ENCODE measurements at places on chromosomes 1 and 21. TPM values are rescaled to one million over a fixed set of nuclear protein-coding genes. Genes with fewer than 3 reads are reported as not detected.

GRCh38 chr1:168392958-168393549 lies 112.4 kb downstream of the TBX19 start:
- H3K36me3 ChIP-seq, result no peaks in the 10 kb centered on the region
- no peak for DNase-seq
- no peaks in the 10 kb centered on the region for H3K27me3 ChIP-seq
- no peak overlapping the region for H3K4me3 ChIP-seq
- no peaks in the 10 kb centered on the region for H3K4me1 ChIP-seq

DNA sequence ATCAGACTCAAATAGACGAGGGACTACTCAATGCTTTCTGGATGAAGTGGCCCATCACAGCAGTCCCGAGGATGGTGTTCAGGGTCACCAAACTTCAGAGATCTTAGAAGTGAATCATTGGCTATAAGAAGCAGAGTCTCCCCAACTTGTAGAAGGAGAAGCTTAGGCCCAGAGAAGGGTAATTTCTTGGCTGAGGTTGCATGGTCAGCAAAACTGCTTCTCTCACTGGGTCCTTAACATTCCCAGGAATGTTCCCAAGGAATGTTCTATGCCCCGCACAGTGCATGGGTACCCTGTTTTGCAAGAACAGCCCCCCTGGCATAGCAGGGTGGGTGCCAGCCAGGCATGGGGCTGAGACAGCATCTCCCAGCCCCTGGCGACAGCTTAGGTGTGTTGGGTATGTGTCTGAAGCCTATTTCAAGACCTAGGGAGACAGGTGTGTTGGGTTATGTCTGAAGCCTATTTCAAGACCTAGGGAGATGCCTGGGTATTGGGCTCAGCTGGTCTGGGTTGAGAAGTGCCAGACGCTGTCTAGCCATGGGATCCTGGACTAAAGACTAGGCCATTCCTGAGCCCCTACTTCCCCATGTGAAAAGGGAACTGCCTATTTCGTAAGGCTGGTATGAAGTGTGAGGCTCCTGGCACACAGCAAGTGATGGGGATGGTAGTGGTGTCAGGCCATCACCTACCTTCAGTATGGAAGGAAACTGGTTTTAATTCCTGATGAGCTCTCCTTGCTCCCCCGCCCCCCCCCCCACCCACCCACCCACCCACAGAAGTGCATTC lies 26.1 kb downstream of the PADI6 start:
- H3K27me3 ChIP-seq, result no peaks in the 10 kb centered on the region
- H3K4me1 ChIP-seq, result no peaks in the 10 kb centered on the region
- H3K36me3 ChIP-seq, result no peaks in the 10 kb centered on the region
- no peak overlapping the region for H3K27ac ChIP-seq
- H3K4me3 ChIP-seq, result no peak overlapping the region

DNA sequence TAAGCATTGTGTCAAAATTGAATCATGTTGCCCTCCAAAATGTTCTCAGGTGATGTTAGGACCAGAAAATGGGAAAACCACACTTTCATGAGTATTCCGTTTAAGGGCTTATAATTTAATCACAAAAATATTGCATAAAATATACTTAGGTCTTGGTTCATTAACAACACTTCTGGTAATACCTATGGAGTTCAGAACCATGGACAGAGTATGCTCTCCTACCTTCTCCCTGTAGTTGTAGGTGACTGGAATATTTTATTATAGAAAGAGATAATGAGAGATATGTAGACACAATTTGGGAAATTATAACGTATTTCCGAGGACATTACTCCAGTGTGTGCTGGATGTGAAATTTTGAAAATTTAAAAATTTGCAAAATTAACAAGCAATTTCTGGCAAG lies 232.5 kb downstream of the NCAM2 start:
- H3K27me3 ChIP-seq, result no peaks in the 10 kb centered on the region
- H3K4me3 ChIP-seq, result no peak overlapping the region
- no peak for DNase-seq
- H3K36me3 ChIP-seq, result no peaks in the 10 kb centered on the region

SGIP1 gene
- total RNA-seq, result 12.4 TPM

PTPRC gene
- total RNA-seq, result 214 TPM

DNA sequence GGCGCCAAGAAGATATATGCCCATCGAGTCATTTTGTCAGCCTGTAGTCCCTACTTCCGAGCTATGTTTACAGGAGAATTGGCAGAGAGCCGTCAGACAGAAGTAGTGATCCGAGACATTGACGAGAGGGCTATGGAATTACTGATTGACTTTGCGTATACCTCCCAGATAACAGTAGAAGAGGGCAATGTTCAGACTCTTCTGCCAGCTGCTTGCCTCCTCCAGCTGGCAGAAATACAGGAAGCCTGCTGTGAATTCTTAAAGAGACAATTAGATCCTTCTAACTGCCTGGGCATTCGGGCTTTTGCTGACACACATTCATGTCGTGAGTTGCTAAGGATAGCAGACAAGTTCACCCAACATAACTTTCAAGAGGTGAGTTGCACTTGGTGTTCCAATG lies 19.1 kb downstream of the KLHL20 start:
- H3K4me3 ChIP-seq, result no peak overlapping the region
- H3K36me3 ChIP-seq, result peaks cover 30% of the 10 kb centered on the region
- H3K27me3 ChIP-seq, result no peaks in the 10 kb centered on the region
- H3K4me1 ChIP-seq, result no peaks in the 10 kb centered on the region
- no peak for DNase-seq
- H3K27ac ChIP-seq, result no peak overlapping the region

DNA sequence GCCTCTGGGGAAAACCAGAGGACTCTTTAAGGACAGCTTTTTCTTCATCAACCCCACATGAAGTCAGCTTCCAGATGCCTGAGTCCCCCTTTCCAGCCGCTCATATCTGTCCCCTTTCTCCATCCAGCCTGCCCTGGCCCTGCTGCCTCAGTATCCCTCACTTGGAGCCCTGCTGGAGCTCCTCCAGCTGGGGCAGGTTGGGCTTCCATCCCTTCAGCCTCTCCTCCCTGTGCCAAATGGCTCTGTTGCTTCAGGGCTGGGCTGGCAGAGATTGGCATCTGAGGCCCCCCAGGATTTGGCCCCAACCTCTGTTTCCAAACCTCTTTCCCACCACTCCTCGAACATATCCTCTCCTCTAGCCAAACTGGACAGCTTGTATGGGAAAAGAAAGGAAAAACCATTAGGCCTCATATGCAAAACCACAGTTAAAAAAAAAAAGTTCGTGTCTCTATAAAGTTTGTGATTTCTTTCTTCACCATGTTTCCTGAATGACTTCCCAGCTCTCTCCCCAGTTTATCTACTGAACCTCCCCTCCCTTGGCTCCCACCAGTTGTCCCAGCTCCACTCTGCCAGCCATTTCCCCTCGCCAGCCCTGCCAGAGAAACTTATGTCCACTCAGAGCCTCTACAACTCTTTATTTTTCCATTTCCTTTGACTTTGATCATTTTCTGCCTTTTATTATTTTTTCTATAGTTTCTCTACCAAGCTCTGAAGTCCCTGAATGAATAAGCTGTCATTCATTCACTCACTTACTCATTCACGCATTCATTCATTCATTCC lies 217.9 kb downstream of the FOXD2 start:
- H3K36me3 ChIP-seq, result no peaks in the 10 kb centered on the region
- no peaks in the 10 kb centered on the region for H3K27me3 ChIP-seq
- H3K27ac ChIP-seq, result no peak overlapping the region
- no peak overlapping the region for H3K4me3 ChIP-seq
- DNase-seq, result no peak

CYYR1 gene
- total RNA-seq, result 28.1 TPM

ZFP69B gene
- total RNA-seq, result 1.3 TPM

RIPK4 gene
- total RNA-seq, result 8.7 TPM

DNA sequence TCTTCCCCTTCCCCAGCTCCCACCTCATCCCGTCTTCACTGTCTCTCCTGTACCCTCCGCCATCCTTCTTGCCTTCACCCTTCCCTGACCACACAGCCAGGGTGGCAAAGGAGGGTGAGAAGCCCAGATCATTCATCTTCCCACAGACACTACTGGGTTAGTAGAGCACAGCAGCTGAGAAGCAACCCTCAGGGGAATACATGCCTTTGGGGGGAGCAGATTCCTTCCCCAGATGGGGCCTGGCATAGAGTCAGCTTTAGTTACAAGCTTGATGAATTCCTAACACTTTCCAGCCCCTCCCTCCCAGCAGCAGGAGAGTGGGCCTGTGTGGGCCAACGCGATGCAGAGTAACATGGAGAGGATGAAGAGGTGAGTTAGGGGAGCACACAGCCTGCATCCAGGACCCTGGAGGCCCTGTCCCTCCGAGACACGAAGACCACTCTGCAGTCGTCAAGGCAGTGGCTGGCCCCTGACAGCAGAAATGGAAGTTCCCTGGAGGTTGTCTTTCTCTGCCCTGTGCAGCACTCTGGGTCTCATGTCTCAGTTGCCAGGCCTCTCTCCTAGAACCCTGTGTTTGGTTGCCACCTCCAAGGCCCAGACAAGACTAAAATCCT lies 8.8 kb upstream of the BTG2 start:
- H3K4me1 ChIP-seq, result peaks cover 2% of the 10 kb centered on the region
- no peak overlapping the region for H3K4me3 ChIP-seq
- no peak overlapping the region for H3K27ac ChIP-seq
- no peaks in the 10 kb centered on the region for H3K36me3 ChIP-seq

GRCh38 chr1:114118351-114118990 lies 35.2 kb downstream of the SYT6 start:
- no peaks in the 10 kb centered on the region for H3K27me3 ChIP-seq
- no peak for DNase-seq
- H3K27ac ChIP-seq, result no peak overlapping the region

DNA sequence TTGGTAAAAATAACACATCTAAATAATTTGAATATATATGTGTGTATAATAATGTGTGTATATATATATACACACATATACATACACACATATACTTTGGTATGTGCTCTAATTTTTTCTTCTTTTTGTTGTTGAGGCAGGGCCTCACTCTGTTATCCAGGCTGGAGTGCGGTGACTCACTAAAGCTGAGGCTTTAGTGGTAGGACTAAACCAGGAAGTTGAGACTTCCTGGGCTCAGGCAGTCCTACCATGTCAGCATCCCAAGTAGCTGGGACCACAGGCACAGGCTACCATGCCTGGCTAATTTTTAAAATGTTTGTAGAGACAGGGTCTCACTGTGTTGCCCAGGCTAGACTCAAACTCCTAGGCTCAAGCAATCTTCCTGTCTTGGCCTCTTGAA lies 46.7 kb upstream of the CXADR start:
- H3K4me1 ChIP-seq, result peaks cover 6% of the 10 kb centered on the region
- no peak overlapping the region for H3K4me3 ChIP-seq
- H3K36me3 ChIP-seq, result no peaks in the 10 kb centered on the region
- H3K27ac ChIP-seq, result no peak overlapping the region
- no peaks in the 10 kb centered on the region for H3K27me3 ChIP-seq

DNA sequence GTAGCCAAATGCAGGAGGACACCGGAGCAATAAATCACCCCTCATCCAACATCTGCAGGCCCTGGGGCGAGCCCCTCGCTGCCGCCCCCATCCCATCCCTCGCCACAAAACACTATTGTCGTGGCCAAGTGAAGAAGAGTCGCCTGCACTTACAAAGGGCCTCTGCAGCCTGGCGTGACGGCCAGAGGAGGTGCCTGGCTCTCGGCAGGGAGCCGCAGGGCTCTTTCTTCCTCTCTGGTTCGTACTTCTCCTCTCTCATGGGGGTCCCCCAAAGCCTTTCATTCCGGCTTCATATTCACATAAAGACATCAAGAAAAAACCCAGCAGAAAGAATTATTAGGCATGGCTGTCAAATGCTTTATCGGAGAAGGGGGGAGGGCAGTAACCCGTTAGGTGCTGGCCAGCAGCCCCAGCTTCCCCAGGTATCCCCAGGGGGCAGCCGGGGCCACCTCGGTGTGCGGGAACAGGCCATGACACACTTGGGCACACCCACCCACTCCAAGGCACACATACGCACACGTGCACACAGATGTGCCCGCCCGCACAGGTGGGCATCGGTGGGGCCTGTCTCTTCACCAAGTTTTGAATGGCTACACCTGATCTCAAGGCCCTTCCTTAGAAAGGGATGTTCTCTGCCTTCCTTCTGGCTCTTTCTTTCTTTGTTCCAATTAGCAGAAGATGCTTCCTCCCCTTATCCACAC lies 149.1 kb downstream of the PRDM16 start:
- no peak overlapping the region for H3K4me3 ChIP-seq
- H3K27me3 ChIP-seq, result peaks cover 4% of the 10 kb centered on the region
- H3K4me1 ChIP-seq, result peaks cover 48% of the 10 kb centered on the region

DNA sequence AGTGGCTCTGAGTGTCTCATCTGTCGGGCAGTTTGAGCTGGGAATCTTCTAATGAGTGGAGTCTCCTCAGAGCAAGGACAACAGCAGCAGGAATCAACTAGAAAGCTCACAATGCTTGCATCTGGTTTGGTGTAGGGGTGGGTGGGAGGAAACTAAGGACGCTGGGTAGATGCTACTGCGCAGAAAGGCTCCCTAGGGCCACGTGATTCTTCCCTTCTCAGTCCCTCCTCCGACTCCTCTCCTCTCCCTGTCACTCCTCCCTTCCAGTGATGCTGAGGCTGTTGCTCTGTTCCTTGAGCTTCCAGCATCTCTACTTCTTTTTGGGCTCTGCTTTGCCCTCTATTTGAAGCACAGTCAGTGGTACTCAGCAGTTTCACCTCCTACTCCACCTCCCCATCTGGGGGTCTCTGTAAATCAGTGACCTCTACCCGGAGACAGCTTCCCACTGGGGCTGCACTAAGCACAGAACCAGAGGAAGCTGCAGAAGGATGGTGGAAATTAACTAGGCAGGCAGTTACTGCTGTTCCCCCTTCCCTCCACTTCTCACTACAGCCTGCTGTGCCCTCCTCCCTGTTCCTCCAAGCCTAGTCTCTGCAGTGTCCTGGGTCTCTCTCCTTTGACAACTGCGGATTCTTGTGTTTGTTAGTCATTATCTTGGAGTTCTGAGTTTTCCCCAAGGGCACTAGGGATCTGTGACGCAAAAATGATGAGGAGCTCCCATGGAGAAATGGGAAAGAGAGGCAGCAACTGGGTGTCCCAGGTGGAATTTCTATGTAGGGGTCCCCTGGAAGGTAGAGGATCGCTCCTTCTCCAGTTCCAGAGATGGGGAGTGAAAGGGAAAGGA lies 5.8 kb downstream of the LINGO4 start:
- DNase-seq, result no peak
- H3K27me3 ChIP-seq, result no peaks in the 10 kb centered on the region
- no peaks in the 10 kb centered on the region for H3K4me1 ChIP-seq

DNA sequence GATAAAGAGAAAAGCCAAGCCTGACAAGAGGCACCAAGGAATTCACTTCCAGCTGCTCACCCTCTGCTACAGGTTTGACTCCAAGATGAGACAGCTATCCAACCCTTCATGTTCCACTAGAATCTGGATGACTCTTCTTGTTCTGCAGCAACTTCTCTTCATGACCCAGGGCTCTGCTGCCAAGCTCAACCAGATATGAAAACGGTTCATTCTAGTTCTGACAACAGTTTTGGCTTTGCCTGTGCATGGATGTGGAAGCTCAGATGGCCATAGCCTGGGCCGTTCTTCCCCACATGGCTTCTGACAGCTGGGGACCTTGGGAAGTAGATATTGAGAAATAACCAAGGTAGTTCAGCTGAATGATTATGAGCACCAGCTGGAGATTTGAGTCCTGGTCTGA lies 13.7 kb downstream of the PI4KB start:
- DNase-seq, result no peak
- peaks cover 60% of the 10 kb centered on the region for H3K4me1 ChIP-seq
- H3K4me3 ChIP-seq, result no peak overlapping the region

SPRR1A gene
- not detected for total RNA-seq
